ENCODE measurements at places on chromosomes 4 and X.

DNA sequence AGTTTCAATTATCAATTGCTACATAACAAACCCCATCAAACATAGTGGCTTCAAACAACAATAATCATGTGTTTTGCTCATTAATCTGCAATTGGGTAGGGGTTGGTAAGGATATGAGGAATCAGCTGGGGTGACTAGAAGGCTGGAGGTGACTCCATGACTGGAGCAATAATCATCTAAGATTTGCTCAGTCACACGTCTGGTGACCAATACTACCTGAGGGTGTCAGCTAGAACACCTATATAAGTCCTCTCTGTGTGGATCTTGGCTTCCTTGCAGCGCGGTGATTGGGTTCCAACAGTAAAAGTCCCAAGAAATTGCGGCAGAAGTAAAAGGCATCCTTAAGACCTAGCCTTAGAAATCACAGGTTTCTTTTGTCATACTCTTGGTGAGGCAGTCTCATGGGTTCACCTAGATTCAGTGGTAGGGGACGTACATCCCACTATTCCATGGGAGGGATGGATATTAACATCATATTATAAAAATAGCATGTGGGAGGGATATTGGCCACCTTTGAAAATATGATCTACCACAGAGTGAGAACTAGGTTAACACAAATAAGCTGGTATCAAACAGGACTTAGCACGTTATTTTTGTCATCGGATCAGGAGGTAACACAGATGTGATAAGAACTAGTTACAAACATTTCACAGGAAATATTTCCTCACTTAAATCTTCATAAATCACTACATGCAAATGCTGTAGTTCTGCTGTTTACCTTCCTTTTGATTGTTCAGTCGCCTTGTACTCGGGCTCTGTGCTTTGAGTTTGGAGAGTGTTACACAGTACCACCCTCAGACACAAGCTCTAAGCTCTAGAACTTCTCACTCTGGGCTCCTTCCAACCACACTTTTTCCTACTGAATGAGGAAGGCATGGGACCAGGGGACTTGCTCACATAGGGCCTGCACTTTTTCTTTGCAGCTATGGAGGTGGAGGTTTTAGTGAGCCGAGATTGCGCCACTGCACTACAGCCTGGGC, 78.3 kb downstream of the LARP7 start:
- no peaks in the 10 kb centered on the region for H3K4me1 ChIP-seq
- H3K27ac ChIP-seq: no peak overlapping the region
- DNase-seq: no peak
- H3K27me3 ChIP-seq: peaks cover 3% of the 10 kb centered on the region
- no peak overlapping the region for H3K4me3 ChIP-seq
- H3K36me3 ChIP-seq: no peaks in the 10 kb centered on the region

DNA sequence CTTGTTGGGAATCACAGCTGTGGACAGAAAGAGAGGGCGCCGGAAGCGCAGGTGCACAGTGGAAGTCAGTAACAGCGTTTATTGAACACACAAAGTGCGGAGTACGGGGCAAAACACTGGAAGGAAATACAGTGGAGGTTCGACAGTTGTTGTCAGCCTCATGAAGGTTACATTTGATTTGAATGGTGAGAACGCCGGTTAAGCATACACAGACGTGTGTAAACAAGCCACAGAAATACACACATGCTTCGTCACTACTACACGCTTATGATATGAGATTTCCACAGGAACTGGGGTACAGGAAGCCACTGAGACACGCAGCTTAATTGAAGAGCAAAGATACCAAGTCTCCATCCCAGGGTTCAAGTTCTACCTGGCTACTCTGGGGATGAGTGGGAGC, 12.0 kb downstream of the CCKAR start:
- H3K36me3 ChIP-seq: no peaks in the 10 kb centered on the region
- H3K27me3 ChIP-seq: no peaks in the 10 kb centered on the region
- H3K4me1 ChIP-seq: no peaks in the 10 kb centered on the region
- no peak overlapping the region for H3K4me3 ChIP-seq

DNA sequence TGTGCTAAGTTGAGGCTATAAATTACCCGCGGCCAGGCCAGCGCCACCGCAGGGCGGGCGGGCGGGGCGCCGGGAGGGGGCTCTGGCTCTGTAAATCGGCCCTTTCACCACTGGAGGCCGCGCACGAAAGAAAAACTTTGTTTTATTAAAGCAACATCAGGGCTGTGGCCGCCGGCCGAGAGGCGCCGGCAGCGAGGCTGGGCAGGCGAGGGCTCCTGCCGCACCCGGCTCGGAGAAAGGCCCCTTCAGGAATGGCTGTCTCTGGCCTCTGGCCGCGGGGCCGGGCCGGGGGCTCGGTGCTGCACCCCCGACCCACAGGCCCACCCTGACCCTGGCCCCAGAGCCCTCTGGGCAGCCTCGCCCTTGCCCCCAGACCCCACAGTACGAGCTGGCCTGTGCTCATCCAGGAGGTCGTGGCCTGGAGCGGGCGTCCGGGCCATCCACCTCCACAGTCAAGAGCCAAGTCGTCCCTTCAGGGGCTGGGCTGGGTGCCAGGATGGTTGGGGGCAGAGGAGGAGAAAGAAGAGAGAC, 29.5 kb upstream of the FGFR3 start:
- no peak for DNase-seq
- peaks cover 1% of the 10 kb centered on the region for H3K4me1 ChIP-seq
- peaks cover 20% of the 10 kb centered on the region for H3K27me3 ChIP-seq
- H3K4me3 ChIP-seq: no peak overlapping the region
- no peak overlapping the region for H3K27ac ChIP-seq
- H3K36me3 ChIP-seq: no peaks in the 10 kb centered on the region

DNA sequence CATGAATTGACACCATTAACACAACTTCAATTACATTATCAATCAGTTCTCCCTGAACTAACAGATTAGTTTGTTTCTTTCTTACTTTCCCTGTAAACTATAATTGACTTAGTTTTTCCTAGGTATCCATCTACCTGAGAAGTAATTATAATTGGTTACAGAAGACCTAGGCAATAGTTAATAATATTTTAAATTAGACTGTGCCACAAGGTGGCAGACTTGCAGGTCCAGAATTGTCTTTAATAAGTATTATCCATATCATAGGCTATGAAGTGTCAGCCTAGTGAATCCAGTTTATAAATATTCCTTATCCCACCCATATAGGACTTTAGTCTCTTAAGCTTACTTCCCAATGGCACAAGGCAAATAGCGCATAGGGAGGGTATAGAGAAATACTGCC, 48.9 kb upstream of the FAM47B start:
- no peaks in the 10 kb centered on the region for H3K36me3 ChIP-seq
- DNase-seq: no peak
- no peak overlapping the region for H3K27ac ChIP-seq

All from activated naive CD8-positive, alpha-beta T cell treated with anti-CD3 and anti-CD28 coated beads, Interleukin-2, amount 10 ng/mL, durations not matched to agents 7 days and 5 days (primary cell).